Right cardiac atrium (tissue), 5 donors: ENCODE measurements at places on chromosomes 5 and 9. TPM values are rescaled to one million over a fixed set of nuclear protein-coding genes. Genes with fewer than 3 reads are reported as not detected.

SLIT3 gene
- 106 TPM for total RNA-seq

SCGB3A2 gene
- not detected for total RNA-seq

- DNase-seq: no peak
Observed at GRCh38 chr5:72125941-72126620, 18.8 kb downstream of the MAP1B start.

DNA sequence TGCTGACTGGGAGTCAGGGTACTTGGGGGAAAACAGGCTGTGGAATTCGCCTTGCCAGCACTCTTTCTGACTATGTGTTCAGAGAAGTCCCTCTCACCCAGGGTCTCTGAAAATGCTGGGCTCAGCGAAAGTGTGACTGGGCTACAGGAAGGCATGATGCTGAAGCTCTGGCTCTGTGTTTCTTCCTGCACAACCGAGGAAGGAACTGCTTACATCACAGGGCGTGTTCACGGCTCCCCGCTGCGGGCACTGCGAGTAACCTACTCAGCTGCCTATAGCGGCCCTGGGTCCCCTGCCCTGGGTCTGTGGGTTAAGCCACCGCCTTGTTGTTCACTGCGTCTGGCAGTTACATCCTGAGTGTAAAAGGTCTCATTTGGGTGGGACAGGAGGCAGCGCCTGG, 222.4 kb upstream of the IRX4 start:
- DNase-seq: no peak

DNA sequence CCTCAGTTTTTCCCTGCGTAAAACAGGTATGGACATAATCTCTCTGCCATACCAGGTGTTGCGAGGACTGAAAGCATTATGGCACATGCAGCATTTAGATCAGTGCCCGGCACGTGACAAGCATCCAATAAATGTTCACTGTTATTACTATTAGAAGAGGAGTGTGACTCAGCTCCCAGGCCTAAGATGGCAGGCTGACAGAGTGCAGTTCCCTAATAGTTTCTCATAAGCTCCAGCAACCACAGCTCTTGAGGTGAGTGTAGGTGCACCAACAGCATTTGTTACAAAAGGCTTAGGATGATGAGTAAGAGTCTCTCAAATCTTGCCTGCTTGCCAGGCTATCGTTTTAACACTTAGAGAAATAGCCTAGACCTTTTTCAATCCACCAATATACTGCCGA, 28.9 kb upstream of the GLIS3 start:
- DNase-seq: no peak

WNT8A gene
- total RNA-seq: not detected

DNA sequence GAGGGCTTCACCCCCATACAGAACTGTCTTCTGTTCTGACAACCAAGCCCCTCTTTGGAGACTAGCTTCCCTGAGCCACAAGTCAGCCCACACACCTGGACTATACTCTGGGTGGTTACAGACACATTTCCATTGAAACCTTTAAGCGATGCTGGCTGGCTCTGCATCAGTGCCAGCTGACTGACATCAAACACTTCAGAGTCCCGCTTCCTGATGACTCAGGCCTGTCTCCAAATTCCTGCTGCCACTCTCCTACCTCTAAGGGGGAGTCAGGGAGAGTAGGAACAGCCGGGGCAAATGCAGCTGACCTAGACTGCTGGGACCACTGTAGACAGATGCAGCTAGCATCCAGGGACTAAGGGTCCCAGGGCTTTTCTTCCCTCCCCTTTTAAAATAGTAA, 59.4 kb downstream of the SIL1 start:
- peak; percentile 58 for DNase-seq

GABRA6 gene
- total RNA-seq: not detected

FOXD4L5 gene
- total RNA-seq: 0.11 TPM

TMEM174 gene
- not detected for total RNA-seq

TMEFF1 gene
- total RNA-seq: not detected

PCDHB15 gene
- 6.2 TPM for total RNA-seq

GRCh38 chr5:138141734-138142133, 2.5 kb upstream of the NME5 start:
- DNase-seq: no peak

DNA sequence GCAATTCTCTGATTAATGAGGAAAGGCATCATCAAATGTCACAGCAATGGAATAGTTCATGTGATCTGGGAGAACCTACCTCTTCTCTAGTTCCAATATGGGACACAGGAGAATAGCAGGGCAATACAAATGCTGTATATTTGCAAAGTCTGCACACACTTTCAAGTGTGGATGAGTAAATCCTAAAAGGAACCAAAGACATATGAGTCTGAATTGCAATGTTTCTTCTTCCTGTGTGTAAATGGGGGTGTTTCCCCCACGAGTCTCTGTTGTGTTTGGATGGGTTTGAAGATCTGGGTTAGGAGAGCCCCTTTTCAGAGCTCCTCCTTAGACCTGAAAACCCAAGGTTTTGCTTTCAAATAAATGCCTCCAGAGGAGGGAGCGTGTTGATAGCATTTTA, 26.9 kb downstream of the SLC46A2 start:
- no peak for DNase-seq

BTNL9 gene
- 17.3 TPM for total RNA-seq

PCDHA1 gene
- total RNA-seq: not detected

TERT gene
- not detected for total RNA-seq

ERAP2 gene
- total RNA-seq: 6.3 TPM

- DNase-seq: no peak
Observed at GRCh38 chr5:83118471-83118870, 41.1 kb downstream of the XRCC4 start.

TRPM6 gene
- total RNA-seq: 0.76 TPM

DNA sequence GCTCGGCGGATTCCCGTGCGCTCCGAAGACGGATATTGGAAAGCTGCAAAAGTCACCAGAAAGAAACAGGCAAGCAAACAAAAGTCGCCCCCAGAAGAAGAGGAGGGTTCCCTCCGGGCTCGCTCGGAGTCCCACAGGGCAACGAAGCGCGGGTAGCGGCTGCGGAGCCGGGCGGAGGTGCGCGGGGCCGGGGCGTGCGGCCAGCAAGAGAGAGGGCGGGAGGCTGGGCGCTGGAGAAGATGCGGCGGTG, at the start of gene FBN2:
Gene FBN2, minus strand, starts transcription at position 246 of the 250 bp plus-strand sequence. CDS start 642 bp downstream, outside the sequence.
- no peak for DNase-seq

DNA sequence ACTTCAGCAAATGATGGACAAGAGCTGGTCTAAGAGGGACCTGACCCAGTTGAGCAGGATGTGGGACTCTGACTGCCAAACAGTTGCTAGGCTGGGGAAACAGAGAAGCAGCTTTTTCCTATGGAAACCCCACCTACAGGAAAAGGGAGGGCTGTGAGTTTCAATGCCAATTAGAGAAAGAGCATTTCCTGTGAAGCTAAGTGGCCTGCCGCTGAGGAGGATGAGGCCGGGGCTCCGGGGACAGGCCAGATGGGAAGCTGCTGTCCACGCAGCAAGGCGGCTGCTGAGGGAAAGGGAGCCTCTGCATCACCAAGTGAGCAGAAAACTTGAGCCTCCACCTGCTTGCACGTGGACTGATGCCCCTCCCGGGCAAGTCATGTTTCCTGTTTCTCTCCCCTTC, at the start of gene PCDH12:
Gene PCDH12, minus strand, starts transcription at position 90 of the 400 bp plus-strand sequence. CDS start 351 bp downstream, outside the sequence.
- peak; percentile 64 for DNase-seq

CARD9 gene
- 0.76 TPM for total RNA-seq

DNA sequence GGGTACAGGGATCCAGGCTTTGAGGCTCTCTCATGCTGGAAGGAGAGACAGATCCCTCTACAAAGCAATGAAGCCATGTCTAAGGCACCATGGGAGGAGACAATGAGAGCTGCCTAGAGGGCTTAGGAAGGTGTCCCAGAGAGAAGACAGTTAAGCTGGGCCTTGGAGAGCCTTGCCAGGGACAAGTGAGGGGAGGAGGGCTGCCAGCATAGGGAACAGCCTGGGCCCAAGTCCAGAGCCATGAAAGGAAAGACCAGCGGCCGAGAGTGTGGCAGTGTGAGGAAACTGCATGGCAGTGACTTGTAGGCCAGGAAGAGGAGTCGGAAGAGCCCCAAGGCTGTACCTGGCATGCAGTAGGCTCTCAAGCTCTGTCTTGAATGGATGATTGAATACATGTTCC, 88.5 kb downstream of the PSD2 start:
- DNase-seq: no peak

DNA sequence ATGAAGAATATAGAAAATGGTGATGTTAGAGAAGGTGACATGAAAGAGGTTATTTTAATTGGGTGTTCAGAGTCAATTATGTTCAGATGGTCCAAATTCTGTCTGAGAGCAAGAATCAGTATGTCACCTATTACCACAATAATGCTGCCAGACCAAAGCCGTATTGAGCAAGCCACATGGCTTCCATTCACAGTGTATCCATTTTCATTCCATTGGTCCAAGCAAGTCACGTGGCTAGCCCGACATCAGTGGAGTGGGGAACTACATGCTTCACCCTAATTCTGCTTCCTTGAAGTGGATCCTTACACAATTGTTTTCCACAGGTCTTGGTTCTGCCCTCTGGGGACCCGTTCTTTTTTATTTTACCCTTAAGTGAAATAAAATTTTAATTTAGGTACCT, 413.5 kb downstream of the EBF1 start:
- DNase-seq: no peak

DNA sequence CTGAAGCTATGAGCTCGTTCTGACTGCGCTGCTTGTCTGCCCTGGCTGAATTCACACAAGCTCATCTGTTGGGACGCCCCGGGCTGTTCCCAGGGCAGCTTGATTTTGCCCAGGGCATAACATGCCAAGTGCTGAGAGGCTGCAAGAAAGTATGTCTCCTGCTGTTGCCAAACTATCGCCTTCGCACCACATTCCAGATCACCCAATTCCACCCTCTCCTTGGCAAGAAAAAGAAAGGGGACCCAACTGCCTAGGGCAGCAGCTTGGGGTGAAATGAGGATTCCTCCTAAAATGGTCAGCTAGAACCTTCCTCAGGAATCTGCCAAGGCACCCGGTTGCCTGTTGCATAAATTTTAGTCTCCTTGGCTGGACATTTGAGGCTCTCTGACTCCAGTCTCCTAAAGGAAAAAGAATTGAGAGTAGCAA, 21.2 kb downstream of the COL15A1 start:
- DNase-seq: no peak

- no peak for DNase-seq
Observed at GRCh38 chr5:158611581-158611980, 488.1 kb downstream of the EBF1 start.

DNA sequence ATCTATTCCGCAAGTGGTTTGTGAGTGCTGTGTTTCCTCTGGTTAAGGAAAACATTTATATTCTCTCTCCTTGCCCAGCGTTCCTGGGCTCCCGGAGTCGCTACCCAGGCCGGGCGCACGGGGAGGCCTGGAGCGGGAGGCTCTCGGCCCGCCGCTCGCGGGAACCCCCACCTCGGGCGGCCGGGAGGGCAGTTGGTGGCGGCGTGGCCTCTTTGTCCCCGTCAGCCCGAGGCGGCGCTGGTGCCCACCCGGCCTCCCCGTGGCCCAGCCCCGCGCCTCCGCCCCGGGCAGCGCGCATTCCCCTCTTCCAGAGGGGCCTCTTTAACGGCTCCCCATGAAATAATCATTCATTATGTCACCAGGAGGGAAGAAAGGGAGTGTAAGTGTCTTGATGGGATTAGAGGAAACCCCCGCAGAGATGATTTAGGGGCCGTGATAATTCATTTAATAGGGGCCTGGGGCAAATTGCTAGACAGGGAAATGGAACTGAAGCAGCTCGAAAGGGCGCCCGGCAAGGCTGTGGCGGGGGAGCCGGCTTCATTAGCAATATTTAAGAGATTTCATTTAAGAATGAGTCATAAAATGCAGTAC, 181.9 kb upstream of the TBCA start:
- no peak for DNase-seq

DNA sequence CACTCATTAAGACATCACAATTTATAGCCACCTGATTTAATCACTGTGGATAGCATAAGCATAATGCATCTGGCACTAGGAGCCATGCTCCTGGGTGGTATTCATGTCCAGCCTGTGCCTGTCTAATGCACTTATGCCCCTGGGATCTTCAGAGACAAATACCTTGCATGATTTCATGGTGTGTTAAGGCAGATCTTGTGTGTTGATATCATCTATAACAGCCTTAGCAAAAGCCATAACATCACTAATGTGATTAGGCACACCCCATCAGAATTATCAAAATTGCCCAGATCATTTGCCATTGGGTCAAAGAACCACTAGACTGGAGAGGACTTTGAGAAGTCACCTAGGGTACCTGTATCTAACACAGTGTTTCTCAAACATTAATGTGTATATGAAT, 43.7 kb upstream of the SELENOP start:
- no peak for DNase-seq
